ENCODE measurements at places on chromosomes 3 and 15. TPM values are rescaled to one million over a fixed set of nuclear protein-coding genes. Genes with fewer than 3 reads are reported as not detected.

DNA sequence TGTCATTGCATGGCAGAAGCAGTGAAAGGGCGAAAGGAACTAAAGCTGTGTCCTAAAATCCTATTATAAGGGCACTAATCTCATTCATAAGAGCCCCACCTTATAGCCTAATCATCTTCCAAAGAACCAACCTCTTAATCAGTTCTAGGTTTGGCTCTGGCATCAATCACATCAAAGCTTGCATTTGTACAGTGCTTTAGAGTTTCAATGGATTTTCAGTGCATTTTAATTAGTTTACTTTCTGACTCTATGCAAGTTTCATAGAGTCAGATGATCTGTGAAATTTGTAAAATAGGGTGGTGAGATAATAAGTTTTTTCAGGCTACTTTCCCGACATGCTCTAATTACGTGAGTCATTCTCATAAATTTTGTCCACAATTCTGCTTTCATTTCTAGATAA, 341.1 kb downstream of the DIPK2A start:
- no peaks in the 10 kb centered on the region for H3K36me3 ChIP-seq
- H3K4me1 ChIP-seq, result no peaks in the 10 kb centered on the region
- no peak overlapping the region for H3K27ac ChIP-seq
- no peaks in the 10 kb centered on the region for H3K27me3 ChIP-seq
- no peak for DNase-seq
- no peak overlapping the region for H3K4me3 ChIP-seq

DNA sequence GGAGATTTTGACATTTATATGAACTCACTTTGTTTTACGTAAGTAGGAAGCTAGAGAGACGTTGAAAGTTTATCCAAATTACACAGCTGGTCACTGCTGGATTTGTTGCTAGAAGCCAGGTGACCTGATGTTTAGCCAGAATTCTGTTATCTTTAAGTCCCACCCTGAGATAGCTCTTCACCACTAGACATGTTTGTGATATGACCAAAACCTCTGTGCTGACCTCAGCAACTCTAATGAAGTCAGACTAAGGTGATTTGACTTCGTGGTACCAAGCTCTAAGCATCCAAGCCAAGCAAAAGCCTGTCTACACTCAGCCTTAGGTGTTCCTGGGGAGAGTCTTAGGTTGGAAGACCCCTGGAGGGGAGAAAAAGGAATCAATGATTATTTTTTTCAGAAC, 102.4 kb downstream of the ARRDC4 start:
- H3K27ac ChIP-seq, result no peak overlapping the region
- no peaks in the 10 kb centered on the region for H3K27me3 ChIP-seq
- no peak for DNase-seq
- no peaks in the 10 kb centered on the region for H3K36me3 ChIP-seq
- no peaks in the 10 kb centered on the region for H3K4me1 ChIP-seq

The C3orf85 gene
- total RNA-seq, result not detected

DNA sequence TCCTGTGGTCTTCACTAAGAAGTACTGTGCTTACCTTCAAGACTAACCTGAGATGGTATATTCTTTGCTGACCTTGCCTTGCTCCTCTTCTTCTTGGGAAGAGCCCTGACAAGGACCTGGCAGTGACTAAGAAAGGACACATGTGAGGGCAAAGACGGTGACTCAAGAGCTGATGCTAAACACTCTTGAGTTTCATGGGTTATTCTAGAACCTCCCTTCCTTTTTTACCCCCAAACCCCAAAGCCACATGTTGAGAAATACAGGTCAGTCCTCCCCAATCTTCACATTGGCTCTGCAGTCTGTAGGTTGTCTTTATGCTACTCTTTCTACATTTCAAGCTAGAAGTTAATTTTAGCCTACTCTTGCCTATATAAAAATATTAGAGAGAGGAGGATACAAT, 200.6 kb downstream of the SEMA6D start:
- no peaks in the 10 kb centered on the region for H3K4me1 ChIP-seq
- H3K27me3 ChIP-seq, result no peaks in the 10 kb centered on the region
- no peak overlapping the region for H3K4me3 ChIP-seq
- H3K36me3 ChIP-seq, result no peaks in the 10 kb centered on the region

- no peak overlapping the region for H3K27ac ChIP-seq
- no peaks in the 10 kb centered on the region for H3K36me3 ChIP-seq
- no peak overlapping the region for H3K4me3 ChIP-seq
- no peak for DNase-seq
- no peaks in the 10 kb centered on the region for H3K27me3 ChIP-seq
These were observed 407.1 kb upstream of the CFAP20DC start for GRCh38 chr3:59456852-59457485.

The TUSC7 gene
- not detected for total RNA-seq

GRCh38 chr15:49902685-49903501, 216.1 kb downstream of the ATP8B4 start:
- H3K27ac ChIP-seq, result no peak overlapping the region
- no peaks in the 10 kb centered on the region for H3K27me3 ChIP-seq

The PFKFB4 gene
- total RNA-seq, result 2.7 TPM

The FAM81A gene
- not detected for total RNA-seq

The PYGO1 gene
- total RNA-seq, result not detected

GRCh38 chr3:188067932-188068331, 86.0 kb upstream of the LPP start:
- no peak overlapping the region for H3K4me3 ChIP-seq
- no peaks in the 10 kb centered on the region for H3K27me3 ChIP-seq
- no peak overlapping the region for H3K27ac ChIP-seq
- no peaks in the 10 kb centered on the region for H3K4me1 ChIP-seq
- no peak for DNase-seq

- H3K27ac ChIP-seq, result no peak overlapping the region
- no peak for DNase-seq
- H3K36me3 ChIP-seq, result no peaks in the 10 kb centered on the region
- H3K27me3 ChIP-seq, result no peaks in the 10 kb centered on the region
These were observed 367.5 kb upstream of the THBS1 start for GRCh38 chr15:39213385-39213840.

The NMD3 gene
- 41.4 TPM for total RNA-seq

Data from CD4-positive, alpha-beta memory T cell (primary cell).